ENCODE measurements at places on chromosomes 4 and X.

GRCh38 chr4:25523405-25523804 lies 132.2 kb upstream of the SLC34A2 start:
- no peak for DNase-seq

GRCh38 chrX:13750204-13750603 lies 15.7 kb downstream of the OFD1 start:
- peak; percentile 48 for DNase-seq

GRCh38 chr4:76993787-76994641 lies 44.5 kb downstream of the SEPTIN11 start:
- DNase-seq, result peak; percentile 85

DNA sequence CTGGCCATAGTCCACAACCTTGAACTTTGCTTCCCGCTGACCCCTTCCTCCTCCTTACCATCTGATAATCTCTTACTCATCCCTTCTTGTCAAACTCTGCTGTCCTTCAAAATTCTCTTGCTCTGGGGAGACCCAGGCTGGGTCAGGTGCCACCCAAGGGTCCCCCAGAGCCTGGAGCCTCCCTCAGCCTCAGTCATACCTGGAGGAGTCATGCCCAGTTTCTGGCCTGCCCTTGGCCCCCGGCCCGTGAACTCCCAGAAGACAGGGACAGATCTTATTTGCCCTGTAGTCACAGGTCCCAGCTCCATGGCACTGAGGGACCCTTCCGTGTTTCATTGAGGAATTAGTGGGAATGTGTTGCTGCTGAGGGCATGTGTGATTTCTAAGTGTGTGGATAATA lies 4.7 kb upstream of the GPR78 start:
- no peak for DNase-seq

DNA sequence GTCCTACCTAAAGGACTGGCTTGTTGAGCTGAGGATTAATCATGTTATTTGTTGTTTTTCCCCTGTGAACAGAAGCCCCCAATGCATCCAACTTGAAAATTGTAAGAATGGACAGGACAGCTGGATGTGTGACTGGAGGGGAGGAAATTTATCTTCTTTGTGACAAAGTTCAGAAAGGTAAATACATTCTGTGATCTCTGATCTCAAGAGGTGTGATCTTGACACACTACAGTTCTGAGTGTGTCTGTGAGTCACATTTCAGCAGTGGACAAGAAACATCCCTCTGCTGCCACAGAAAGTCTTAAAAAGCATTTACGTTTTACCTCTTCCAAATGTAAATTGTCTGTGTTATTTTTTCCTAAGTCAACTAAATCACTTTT lies 79.3 kb downstream of the NFKB1 start:
- no peak for DNase-seq

GRCh38 chrX:14616301-14616700 lies 87.0 kb downstream of the GLRA2 start:
- DNase-seq, result no peak

GRCh38 chr4:99817309-99817890 lies 773 bp downstream of the DAPP1 start:
- DNase-seq, result no peak

GRCh38 chrX:104166735-104167436 lies 633 bp downstream of the FAM199X start:
- no peak for DNase-seq
